ENCODE measurements at places on chromosomes 13 and 19. TPM values are rescaled to one million over a fixed set of nuclear protein-coding genes. Genes with fewer than 3 reads are reported as not detected.

Gene WDR88
- total RNA-seq, result not detected

Gene COLGALT1
- total RNA-seq, result 15.7 TPM

Gene TMEM86B
- total RNA-seq, result 0.98 TPM

Gene PINLYP
- total RNA-seq, result 7.4 TPM

Gene MAP4K1
- 0.49 TPM for total RNA-seq

Gene UBE2L5
- not detected for total RNA-seq

Gene C19orf25
- total RNA-seq, result 13.5 TPM

Gene MAMSTR
- total RNA-seq, result 0.74 TPM

Gene KIR2DL4
- total RNA-seq, result not detected

Gene ZNF709
- 24.6 TPM for total RNA-seq

Gene ACP5
- 0.25 TPM for total RNA-seq

Gene EPS8L1
- 4.9 TPM for total RNA-seq

Gene ZNF737
- total RNA-seq, result 91.2 TPM

Gene CYP2F1
- total RNA-seq, result not detected

Gene LRRC4B
- 67.4 TPM for total RNA-seq

Gene LILRB2
- 0.25 TPM for total RNA-seq

Gene NFKBIB
- total RNA-seq, result 3.2 TPM

Gene KLK2
- total RNA-seq, result not detected

Gene SIGLEC5
- 0.25 TPM for total RNA-seq

Gene ABHD17A
- total RNA-seq, result 22.6 TPM

Gene ZSCAN5A
- total RNA-seq, result 3.2 TPM

Gene GSX1
- under 0.01 TPM for total RNA-seq

Gene RYR1
- total RNA-seq, result 2.2 TPM
